Activated CD4-positive, alpha-beta T cell treated with anti-CD3 and anti-CD28 coated beads, Interleukin-2, amount 50 U/mL, for 16 hours (primary cell): ENCODE measurements at places on chromosomes 16 and 17.

DNA sequence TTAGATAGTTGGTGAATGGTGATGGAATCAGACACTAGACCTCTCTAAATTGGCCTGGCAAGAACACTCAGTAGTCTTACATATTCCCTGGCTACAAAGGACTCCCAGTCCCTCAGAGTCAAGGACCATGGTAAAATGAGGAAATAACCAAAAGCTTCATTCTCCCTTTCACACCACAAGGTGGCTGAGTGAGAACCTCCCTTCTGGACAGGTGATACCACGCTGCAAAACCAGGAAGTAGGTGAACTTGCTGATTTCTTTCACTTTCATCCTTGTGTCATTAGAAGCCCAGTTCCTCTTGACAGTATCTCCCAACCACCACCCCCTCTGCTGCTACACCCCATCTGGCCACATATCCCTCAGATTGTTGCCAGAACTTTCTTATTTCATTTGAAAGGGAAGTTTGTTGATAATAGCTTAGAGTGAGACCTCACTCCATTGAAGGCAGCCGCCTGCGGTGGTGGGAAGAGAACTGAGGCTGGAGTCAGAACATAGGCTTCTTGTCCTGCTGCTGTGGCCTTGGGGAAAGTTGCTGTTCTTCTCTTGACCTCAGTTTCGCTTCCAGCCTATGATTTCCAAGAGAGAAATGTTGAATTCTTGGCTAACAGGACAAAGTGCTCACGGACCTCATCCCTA, 290.6 kb upstream of the CCL2 start:
- peak; percentile 44 for DNase-seq

DNA sequence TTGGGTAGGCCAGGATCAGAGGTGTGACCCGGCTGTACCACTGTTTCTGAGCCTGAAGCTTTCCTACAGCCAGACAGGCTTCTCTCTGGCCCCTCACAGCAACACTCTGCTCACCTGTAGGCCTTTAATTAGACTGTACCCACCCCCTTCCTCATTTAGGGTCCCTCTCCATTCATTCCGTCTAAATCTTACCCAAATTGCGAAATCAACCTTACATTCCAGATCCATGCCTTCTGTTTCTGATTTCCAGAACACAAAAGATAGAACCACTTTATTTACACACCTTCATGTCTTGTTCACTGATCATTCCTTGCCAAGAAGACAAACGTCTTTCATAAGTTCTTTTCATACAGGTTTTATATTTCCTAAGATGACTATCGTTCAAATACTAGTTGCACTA, 160.8 kb downstream of the ZNF18 start:
- DNase-seq, result no peak

- no peak for DNase-seq
Observed at GRCh38 chr16:67959536-67960329, 8.7 kb downstream of the SLC12A4 start.

GRCh38 chr17:59684967-59685366, 22.3 kb downstream of the PTRH2 start:
- DNase-seq, result no peak

DNA sequence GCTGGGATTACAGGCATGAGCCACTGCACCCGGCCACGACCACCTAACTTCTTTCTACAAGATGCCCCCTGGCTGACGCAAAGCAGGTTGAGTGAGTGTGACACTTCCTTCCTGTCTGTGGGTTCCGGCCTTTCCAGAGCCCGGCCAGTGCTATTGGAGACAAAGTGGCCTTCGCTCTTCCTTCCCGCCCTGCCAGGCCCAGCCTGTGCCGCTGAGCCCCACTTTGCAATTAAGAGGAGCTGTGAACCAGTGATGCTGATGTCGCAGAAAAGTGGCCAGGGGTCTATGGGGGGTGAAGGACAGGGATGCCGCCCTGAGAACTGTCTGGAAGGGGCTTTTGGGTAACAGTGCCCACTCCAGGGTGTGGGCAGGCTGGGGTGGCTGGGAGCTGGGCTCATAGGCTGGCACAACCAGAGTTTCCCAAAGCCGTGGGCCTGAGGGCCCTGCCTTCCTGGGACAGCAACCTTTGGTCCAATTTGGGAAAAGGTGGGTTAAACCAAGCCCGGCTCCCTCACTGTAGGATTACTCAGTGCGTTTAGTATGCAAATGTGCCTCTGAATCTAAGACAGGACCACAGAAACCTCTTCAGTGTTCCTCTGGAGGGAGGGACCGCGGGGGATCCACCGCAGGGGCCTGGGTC, 174.9 kb downstream of the SEC14L1 start:
- no peak for DNase-seq

DNA sequence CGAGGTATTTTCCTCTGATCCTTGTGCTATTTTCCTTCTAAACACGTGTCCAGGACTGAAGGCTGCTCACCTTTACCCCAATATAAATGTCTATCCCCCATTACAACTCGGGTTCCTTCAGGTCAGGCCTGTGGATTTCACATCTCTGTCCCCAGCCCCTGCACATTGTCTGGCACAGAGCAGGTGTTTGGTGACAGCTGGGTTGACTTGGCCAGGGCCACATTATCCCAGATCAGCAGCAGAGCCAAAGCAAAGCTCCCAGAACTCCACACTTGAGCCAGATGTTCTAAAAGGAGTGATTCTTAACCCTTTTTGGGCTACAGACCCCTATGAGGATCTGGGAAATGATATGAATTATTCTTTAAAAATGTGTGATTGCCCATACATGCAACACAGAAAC, 18.0 kb upstream of the SPATA32 start:
- no peak for DNase-seq

DNA sequence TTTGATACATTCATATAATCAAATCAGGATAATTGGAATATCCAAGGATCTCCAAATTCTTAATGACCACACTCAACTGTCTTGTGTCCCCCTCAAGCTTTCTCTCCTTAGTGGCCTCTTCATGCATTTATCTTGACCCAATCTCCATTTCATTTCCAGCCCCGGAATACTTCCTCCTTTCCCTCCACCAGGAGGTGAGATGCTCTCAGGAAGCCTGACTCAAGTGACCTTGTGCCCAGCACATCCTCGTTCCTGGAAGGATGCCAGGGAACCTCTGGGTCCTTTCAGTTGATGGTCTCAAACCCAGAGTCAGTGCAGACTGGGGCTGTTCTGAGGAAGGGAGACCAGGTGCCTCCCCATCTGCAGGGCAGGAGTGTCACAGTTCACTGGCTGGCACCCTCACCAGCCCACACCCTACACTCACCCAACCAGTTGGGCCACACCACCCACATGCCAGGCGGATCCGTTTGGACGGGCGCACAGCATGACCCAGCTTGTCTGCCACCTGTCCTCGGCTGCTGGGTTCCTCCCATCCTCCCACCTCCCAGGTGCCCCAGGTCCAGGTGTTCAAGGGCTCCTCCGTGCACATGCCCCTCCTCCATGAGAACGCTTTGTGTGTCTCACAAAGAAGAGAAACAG, 14.0 kb upstream of the EMP2 start:
- no peak for DNase-seq

DNA sequence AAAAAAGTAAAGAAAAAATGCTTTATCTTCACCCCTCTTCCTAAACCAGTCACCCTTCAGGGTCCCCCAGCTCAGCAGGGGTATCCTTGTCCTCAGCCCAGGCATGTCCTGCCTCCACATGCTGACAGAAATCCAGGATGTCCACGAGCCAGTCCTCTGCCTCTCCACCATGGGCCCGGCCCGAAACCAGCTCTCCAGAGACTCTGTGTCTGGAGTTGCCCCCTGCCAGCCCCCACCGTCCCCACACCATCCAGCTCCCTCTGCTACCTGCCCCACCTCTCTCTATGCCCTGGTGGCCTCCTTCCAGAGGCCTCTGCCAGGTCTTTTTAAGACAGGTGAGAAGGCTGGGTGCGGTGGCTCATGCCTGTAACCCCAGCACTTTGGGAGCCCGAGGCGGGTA, 66.4 kb upstream of the PLCG2 start:
- no peak for DNase-seq

DNA sequence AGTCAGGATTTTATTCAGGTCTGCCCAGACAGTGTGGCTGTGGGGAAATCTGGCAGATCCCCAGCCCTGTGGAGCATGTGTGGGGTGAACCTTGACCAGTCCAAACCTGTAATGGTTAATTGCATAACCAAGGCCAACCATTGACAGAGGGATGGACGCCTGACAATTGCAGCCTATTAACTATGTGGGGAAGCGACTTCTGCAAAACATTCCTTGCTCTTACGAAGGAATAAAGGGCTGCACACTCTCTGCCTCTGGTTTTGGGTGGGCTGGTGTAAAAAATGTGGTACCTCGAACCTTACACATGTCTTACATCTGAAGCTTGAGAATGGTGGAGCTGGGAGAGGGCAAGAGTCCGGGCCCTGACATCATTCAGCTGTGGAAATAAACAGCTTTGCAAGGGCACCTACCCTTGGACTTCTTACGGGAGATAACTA, 35.8 kb downstream of the MAF start:
- DNase-seq, result no peak

GRCh38 chr17:78924481-78925151, 571 bp downstream of the TIMP2 start:
- DNase-seq, result no peak

GRCh38 chr17:77457572-77458201, 316.9 kb downstream of the SEC14L1 start:
- DNase-seq, result no peak

- no peak for DNase-seq
Observed at GRCh38 chr17:43570518-43570928, 24.4 kb upstream of the ETV4 start.

DNA sequence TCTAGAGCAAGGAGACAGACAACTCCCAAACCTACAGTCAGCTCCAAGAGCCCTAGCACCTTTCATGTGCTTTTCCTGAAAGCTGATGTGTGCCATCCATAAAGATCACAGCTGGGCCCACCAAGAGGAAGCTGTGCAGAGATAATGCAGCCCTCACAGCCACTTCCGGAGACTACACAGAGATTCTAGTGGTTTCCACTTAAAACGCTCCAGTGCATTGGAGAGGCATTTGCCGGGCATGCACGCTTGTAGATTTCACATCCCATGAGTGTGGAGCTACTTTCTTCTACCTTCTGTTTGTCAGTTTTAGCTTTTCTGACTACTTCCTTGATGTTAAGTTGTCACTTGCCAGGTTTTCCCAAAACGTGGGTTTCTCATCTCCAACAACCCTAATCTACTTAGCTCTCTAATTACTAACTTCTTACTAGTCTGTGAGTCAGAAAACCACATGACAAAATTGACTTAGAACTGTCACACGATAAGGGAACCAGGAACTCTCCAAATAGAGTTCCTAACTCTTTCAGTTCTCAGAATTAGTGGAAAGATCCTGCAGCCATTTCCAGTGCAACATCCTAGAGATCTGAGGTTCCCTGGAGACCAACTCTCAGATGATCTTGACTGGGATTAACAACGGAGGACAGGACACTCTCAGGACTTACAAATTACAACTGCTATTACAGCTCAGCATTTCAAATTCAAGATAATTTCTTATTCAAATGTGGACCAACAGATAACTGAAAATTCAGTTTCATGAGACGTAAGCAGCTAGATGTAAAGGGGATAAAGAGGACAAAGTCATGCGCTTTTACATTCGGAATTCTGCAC, 28.6 kb downstream of the PMP22 start:
- no peak for DNase-seq

DNA sequence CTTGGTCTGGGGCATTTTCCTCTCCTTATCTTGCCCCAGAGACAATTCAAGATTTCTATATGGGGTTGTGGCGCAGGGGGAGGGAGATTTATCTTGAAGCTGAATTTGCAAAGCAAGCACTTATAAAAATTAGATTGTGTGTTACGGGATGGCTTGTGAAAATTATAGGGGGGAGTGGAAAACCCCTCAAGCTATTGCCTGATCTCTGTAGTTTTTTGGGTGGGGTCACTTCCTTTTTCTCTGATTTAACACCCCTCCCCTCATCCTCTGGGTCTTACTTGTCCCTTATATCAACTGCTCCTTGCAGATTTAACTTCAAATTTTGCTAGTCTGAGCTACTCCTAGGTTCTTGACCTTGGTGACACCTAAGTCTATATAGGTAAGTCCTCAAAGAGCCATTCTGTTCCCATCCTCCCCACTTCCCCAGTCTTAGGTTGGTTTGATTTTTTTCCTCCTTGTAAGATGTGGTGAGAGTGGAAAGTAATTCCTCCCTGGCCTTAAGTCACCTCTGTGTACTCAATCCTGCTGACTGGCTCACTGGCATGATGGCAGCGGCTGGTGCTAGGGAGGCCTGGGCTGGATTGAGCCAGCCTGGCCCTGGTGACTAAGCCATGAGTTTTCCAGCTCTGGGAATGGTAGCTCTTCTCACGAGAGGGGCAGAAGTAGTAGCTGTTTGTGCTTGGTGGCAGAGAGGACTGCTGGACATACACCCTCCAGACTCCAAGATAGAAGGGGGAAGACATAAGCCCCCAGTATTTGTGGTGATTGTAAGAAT, 2.3 kb downstream of the ARL4D start:
- no peak for DNase-seq

DNA sequence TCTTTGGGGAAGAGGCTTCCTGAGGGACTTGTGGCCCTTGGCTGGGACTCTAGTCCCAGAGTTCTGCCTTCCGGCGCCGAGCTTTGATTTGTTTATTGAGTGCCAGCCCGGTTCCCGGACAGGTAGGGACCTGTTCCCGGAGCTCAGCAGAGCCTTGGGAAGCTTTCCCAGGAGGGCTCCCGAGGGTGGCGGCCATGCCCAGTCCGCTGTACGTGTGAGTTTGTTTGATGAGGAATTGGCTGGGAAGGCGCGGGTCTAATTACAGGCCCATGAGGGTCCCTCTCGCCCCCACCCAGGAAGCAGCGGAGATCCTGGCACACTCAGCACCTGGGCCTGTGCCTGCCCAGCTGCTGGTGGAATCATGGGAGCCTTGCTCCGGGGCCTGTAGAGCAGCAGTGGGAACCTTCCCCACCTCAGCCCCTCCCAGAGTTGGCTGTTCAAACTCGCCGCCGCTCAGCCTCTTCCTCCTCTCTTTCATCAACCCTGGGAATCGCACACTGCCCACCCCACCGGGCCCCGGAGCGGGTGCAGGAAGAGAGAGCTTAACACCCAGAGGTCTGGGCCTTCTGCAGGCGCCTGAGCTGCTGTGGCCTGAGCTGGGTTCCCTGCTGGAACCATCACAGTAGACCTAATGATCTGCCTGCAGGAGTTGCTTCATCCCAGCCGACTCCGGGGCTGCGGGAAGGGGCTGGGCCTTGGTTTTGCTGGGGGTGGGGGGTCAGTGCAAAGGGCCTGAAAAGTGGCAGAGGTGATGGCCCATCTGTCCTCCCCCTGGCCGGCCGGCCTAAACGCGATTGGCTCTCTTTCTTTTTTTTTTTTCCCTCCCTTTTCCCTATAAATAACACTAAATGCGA, 313.7 kb downstream of the SEC14L1 start:
- DNase-seq, result no peak

GRCh38 chr17:70646673-70647072, 477.3 kb downstream of the KCNJ2 start:
- no peak for DNase-seq

DNA sequence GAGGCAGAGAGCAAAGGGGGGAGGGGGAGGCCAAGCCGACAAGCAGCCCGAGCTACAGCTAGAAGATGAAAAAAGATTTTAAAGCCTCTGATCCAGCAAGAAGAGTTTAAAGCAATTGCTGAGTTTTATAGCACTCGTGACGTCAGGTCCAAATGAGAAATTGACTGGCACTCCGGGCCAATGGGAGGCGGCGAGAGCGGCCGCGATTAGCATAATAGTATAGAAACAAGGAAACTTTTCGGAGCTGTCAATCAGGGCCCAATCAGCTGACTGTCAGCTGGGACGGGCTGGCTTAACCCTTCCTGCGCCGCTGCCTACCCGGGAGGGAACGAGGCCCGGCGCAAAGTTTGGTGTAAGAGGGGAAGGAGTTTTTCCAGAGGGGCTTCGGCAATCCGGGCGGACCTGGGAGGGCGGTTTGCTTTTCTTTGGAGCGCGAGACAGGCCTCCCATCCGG, at the start of gene MAF:
Gene MAF (minus strand): TSS at position 100 of the 454 bp plus-strand sequence. CDS start 835 bp downstream, outside the sequence.
- DNase-seq, result peak; percentile 95
